ENCODE measurements at places on chromosomes 11 and 22. TPM values are rescaled to one million over a fixed set of nuclear protein-coding genes. Genes with fewer than 3 reads are reported as not detected.

TRIM49 gene
- total RNA-seq = not detected

GRCh38 chr11:12646478-12646877 is 27.7 kb upstream of the TEAD1 start:
- DNase-seq = no peak

OR4A16 gene
- not detected for total RNA-seq

SHISA8 gene
- total RNA-seq = not detected

Measured in fibroblast of lung (primary cell).